NCI-H1105 (cell line): ENCODE measurements at places on chromosomes 3 and 15.

GRCh38 chr15:51681303-51681963, at the start of gene SCG3:
TSS of gene SCG3 (plus strand) at chr15:51681503. CDS start at chr15:51681756, 253 bp downstream.
- DNase-seq = peak; percentile 78

GRCh38 chr15:78050441-78050809, 27.1 kb downstream of the TBC1D2B start:
- DNase-seq = no peak

DNA sequence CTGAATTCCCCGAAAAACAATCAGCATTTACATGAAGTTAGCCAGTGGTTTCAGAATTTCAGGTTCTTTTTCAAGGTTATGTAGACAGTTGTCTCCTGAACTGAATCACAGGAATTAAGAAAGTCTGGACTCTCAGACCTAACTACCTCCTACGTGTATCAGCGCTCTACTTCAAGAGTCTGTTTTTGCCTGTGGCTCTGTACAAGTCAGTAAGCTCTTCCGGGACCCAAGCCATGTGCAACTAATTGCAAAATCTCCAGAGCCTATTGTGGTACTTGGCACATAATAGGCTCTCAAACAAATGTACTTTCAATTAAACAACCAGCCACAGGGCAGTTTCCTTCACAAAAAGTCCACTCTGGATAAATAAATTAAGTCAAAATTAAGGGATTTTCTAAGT, 414.2 kb downstream of the PDCD6IP start:
- DNase-seq = no peak

DNA sequence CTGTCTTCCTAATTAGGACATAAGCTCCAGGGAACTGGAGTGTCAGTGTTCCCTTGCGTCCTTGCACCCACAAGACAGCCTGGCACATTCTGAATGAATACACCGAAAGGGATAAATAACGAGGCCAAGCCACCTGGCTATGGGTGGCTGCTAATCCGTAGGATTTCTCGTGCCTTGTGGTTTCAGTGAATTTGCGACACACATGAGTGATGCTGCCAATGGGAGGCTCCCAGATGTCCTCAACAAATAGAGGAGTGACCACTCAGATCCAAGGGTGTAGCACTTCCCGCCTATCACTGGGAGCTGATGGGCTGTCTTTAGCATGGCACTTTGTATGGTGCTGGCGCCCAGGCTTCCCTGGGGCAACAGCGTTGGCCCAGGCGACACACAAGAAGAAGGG, 43.4 kb downstream of the APBA2 start:
- no peak for DNase-seq

DNA sequence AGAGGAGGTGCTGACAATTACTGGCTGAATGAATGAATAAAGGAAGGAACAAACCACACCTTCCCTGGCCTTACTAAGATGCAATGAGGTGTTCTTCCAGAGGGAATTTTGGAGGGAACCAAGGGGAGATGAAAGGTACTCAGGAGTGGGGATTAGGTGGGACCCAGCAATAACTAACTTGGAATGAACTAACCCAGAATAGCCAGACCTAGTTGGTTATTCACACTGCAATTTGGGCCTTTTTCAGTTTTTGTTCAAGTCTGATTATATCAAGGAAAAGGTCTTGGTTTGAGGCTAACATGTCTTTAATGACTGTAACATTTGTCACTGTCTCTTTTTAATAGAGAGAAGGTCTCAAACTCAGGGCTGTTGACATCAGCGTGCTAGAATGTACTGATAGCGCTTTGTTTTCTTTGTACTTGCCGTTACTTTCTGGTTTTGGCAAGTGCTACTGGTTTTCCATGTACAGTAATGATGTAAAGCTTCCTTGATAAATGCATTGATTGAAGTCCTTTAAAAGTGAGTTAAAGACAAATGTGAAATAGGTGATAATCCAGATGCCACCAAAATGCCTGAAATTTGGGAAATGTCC, 3.2 kb upstream of the PLXND1 start:
- no peak for DNase-seq

DNA sequence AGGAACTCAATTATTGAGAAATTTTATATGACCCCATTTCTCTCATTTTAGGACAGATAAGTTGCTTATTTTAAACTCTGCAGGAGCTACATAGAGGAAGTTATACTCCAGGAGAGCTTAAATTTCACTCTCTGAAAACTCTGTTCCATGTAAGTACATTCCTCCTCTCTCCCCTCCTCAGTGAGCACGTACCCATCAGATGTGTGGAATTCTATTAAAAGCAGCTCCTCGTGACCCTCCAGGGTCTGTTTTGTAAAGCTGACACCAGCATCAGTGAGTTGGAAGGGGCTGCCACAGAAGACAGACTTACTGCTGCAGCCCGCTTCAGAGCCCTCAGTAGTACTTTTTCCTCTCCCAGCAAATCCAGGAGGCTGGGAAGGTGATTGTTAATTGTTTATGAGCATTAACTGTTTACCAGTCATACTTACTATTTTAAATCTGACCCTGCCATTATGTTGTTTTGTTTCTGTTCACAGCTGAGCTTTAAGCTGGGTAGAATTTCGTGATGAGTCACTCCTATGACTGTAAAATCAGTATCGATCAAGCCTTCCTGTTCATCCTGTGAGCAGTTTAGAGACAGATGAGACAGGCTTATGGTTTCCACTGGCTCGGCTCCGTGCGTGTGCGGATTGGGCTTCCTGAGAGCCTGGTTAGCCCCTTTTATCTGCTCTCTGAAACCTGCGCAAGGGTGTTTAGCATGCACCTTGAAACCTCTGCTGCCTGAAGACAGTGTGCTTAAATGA, 20.4 kb downstream of the IGF1R start:
- no peak for DNase-seq

- DNase-seq = no peak
Observed at GRCh38 chr15:92772626-92773244, 117.2 kb upstream of the FAM174B start.

- no peak for DNase-seq
Observed at GRCh38 chr3:132723024-132723950, 1.1 kb upstream of the NPHP3 start.

DNA sequence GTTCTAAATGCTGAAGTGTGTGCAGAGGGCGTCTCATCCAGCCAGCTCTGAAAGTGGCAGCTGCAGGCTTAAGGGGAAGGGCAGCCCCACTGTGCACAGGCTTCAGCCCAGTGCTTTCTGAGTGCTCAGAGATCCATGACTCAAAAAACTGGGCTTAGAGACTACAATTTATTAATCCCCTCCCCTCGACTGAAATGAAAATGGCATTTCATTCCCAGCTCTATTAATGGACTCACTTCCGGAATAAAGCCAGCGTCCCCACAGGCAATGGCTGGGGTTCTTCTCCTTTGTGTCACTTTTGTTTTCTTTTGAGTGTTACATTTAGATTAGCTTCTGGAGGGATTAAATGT, 55.5 kb upstream of the PLXNA1 start:
- DNase-seq = no peak

DNA sequence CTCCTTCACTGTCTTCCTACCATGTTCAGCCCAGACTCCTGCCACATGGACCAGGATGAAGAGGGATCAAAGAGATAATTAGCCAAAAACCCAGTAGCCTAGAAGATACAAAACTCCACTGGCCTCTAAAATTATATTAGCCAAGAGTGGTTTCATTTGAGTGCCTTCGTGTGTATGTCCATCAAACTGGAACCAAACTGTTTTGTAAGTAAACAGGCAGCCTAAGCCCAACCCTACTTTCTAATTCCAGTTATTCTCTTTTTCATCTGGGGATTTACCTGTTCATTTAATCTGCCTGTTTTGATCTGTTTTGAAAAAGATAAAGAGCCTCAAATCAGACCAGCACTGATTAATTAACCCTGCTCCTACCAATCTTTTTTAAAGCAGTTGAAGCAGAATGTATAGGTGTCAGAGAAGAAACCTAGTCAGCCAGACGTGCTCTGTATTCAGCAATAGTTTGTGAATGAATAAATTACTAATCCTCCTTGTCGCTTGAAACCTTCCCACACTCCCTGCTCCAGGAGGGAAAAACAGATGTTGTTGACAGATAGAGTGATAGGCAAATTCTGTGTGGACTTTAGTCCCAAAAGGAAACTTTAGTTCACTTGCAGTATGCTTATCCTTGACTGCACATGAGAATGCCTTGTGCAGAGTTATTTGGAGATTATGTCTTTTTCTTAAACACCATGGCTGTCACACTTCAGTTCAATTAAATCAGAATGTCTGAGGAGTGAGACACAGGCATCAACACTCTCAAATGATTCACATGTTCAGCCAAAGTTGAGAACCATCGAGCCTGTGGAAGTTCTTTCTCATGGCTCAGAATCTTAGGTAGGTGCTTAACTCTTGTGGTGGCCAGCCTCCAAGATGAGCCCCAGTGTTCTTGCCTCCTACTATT, 55.5 kb upstream of the ZBED2 start:
- DNase-seq = no peak

GRCh38 chr3:178419071-178419470, 117.2 kb upstream of the KCNMB2 start:
- DNase-seq = no peak

DNA sequence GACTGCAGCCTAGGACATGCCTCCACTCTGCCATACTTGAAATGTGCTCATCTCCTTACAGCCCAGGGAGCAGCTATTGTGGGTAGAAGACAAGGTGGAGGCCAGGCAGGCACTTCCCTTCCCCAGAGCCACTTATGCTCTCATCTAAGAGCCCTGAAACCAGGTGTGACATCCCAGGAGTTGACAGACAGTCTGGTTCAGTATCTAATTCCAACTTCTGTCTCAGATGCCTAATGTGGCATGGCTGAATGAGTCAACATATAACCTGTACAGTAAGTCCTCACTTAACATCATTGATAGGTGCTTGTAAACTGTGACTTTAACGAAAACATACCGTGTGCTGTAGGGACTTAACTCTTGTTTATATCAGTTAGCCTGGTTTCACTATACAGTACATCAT, 1.2 kb upstream of the CAPN3 start:
- DNase-seq = no peak

- DNase-seq = no peak
Observed at GRCh38 chr3:114058646-114059045, 2.1 kb downstream of the QTRT2 start.

GRCh38 chr15:38598749-38599148, 34.1 kb upstream of the RASGRP1 start:
- no peak for DNase-seq

DNA sequence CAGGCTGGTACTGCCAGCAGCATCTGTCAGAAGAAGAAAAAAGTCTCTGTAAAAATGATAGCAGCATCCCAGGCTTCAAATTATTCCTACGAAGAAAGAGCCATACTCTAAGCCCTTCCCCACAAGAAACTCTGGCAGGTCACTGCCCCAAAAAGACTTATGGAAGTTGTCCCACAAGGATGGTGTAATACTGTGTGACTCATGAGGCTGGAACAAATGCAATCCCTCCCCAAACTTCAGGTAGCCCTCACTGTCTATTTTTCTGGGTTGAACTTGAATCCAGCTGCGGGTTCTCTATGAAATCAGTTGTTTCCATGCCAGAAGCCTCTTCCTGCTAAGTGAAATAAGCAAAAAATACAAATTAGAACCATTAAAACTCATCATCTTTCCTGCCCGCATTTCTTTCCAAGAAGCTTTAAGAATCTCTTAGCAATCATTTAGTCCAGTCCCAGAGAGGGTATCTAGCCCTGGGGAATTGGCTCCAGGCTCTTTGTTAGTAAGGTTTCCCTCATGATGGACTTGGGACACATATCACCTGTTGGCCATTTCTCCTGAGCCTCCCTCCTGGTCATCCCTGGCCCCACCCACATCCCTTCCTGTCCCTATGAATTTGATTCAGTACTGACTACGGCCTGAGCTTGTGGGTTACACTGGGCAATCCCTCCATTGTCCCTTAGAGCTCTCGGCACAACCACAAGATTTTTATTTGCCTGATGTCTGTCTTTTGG, 51.7 kb downstream of the FAM174B start:
- no peak for DNase-seq

DNA sequence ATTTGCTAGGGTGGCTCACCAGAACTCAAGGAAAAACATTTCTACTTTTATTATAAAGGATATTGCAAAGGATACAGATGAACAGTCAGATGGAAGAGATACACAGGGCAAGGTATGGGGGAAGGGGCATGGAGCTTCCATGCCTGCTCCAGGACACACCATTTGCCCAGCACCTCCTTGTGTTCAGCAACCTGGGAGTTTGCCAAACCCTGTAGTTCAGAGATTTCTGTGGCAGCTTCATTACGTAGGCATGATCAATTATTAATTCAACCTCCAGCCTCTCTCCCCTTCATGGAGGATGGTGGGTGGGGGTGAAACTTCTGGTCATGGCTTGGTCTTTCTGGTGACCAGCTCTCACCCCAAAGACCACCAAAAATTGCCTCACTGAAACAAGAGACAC, 353.9 kb upstream of the THBS1 start:
- no peak for DNase-seq

GRCh38 chr3:110567029-110567428, 504.6 kb upstream of the NECTIN3 start:
- no peak for DNase-seq

DNA sequence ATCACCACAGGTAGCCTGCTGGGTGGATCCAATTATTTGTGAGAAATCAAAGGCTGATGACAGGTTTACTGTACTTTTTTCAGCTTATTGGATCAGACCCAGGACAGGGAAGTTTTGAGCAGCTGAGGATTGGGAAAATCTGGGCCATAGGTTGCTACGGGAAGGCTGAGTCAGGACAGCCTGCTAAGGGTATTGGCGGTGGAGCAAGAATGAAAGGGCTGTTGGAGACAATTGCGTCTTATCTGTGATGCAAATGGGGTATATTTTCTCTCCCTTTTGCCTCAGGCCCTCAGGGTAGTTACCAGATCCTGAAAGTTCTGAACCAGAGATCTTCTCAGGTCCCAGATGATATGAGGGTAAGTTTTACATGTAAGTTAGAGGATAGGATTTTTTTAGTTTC, 317.7 kb downstream of the EDEM1 start:
- DNase-seq = no peak

GRCh38 chr15:94480289-94480834, 249.0 kb downstream of the MCTP2 start:
- DNase-seq = no peak

DNA sequence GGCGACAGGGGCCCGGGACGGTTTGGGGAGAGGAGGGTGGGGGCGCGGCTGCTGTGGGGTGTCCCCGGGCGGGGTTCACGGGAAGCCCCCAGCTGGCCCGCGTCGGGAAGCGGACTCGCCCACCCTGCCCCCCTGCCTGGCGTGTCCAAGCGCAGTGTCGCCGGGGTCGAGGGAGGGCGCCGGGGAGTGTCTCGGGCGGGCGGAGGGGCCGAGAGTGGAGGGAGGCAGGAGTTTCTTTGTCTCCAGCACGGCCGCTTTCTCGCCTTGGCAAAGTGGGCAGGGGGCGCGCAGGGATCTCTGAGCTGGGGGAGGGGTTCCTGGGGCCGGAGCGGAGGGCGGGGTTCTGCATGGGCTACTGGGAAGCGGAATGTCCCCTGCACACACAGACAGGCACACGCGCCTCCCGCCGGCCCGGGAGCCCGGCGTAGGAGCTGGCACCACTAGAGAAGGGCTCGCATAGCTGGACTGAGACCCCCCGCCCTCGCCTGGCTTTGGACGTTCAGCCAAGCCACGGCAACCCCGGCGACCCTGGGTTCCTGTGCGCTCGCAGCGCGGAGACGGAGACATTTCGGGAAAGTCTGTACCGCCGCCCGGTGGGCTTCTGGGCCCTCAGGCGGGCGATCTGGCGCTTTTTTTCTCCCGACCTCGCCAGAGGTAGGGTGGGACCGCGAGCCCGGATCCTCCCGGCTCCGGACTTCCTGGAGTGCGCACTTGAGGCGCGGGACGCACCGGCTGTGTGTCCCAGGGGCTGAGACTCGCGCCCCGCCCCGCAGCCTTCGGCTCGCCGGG, 822 bp downstream of the ST8SIA2 start:
- DNase-seq = no peak

- DNase-seq = no peak
Observed at GRCh38 chr3:85979034-85979433, 1011.9 kb downstream of the VGLL3 start.
